ENCODE measurements at places on chromosomes 12 and 14.

GRCh38 chr12:19461999-19462398, 22.7 kb downstream of the AEBP2 start:
- ATAC-seq, result peak; percentile 41

DNA sequence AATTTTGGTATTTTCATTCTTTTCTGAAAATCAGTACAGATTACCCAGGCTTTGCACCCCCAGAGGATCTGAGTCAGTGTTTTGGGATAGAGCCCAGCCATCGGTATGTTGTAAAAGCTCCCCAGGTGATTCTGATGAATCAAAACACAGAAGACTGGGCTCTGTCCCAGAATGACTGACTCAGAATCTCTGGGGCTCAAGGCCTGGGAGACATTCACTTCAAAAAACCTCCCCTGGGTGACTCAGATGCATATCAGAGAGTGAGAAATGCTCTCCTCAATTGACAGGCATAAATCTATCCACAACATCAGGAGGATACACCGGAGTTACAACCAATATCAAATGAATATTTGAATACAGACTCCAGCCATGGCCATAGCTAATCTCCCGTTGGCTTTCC, 32.6 kb downstream of the SLC35F4 start:
- no peak for ATAC-seq

- ATAC-seq, result peak; percentile 70
These were observed 23.7 kb downstream of the NINJ2 start for GRCh38 chr12:639566-639965.

DNA sequence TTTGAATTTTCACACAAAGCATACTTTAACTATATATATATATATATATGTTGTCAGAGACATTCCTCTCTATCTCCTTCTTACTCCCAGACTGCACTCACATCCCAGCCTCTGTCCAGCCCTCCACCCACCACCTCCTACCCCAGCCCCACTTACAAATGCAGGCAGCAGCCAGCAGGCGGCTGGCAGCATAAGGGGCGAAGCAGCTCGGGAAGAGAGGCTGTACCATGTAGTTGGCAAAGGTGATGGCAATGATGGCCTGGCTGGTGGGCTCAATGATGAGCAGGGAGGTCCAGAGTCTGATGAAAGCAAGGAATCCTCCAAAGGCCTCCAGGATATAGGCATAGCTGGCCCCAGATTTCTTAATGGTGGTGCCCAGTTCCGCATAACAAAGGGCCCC, 2.5 kb downstream of the SLC7A7 start:
- no peak for ATAC-seq

- ATAC-seq, result no peak
These were observed 56.3 kb downstream of the PLXNC1 start for GRCh38 chr12:94204499-94205247.

- ATAC-seq, result no peak
These were observed 15.1 kb downstream of the RNF41 start for GRCh38 chr12:56206452-56207166.

DNA sequence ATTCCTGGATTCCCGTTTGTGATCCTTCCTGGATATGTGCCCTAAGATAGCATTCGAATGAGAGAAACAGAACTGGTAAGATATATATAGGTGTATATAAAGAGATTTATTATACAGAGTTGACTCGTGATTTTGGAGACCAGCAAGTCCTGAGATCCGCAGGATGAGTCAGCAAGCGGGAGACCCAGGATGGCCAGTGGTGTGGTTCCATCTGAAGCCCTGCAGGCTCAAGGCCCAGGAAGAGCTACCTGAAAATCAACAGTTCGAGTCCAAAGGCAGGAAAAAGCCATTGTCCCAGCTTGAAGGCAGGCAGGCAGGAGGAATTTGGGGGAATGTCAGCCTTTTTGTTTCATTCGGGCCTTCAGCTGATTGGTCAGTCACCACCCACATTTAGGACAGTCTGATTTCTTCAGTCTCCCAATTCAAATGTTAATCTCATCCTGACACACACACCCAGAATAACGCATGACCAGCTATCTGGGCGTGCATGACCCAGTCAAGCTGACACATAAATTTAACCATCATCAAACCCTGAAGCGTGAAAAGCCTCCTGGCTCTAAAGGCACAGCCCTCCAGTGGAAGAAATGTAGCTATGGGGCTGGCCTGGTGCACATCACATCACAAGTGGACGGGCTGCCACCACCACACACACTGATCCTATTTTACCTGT, 44.3 kb downstream of the TUNAR start:
- no peak for ATAC-seq

DNA sequence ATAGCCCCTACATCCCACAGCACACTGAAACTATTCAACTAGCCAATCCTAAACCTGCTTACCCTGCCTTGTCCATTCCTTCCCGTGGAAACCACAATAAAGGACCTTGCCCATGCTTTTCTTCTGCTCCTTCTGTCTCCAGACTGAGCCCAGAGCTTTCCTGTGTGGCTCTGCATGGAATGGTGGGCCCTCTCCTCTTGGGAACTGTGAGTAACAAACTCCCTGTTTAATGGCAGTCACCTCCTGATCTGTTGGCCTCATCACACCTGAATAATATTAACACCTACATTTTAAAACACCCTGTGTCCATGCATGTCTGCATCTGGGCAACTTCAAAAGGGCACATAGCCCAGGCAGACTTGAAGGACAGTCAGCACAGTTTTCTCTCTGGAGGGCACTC, 12.4 kb downstream of the LGR5 start:
- ATAC-seq, result no peak

- ATAC-seq, result no peak
These were observed 92.7 kb upstream of the DNM1L start for GRCh38 chr12:32586390-32586789.

DNA sequence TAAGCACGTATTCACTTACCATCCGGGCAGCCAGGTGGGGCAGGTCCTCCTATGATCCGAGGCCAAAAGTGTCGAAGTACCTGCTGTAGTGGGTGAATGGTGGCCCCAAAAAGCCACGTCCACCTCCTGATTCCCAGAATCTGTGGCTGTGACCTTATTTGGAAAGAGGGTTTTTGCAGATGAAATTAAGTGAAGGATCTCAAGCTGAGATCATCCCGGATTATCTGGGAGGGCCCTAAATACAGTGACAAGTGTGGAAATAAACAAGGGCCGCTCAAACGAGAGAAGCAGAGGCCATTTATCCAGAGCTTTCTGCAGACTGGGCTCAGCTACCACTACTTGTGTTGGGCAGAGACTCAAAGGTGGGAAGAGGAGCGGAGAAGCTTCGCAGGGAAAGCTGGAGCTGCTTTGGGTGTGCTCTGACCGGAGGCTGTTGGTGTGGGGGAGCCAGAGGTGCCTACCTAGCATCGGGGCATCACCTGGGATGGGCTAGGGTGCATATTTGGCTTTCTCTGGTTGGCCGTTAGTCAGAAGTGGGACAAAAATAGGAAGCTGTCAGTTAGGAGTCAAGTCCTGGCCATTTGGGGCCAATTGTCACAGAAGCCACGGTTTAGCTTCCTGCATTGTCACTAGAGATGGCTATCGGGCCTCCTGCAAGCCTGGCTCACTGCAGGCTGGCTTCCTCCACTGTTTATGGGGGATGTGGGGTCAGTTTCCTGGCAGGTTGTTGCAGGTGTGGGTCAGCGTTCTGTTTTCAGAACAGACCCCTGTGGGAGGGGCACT, 27.8 kb upstream of the DLK1 start:
- ATAC-seq, result no peak

DNA sequence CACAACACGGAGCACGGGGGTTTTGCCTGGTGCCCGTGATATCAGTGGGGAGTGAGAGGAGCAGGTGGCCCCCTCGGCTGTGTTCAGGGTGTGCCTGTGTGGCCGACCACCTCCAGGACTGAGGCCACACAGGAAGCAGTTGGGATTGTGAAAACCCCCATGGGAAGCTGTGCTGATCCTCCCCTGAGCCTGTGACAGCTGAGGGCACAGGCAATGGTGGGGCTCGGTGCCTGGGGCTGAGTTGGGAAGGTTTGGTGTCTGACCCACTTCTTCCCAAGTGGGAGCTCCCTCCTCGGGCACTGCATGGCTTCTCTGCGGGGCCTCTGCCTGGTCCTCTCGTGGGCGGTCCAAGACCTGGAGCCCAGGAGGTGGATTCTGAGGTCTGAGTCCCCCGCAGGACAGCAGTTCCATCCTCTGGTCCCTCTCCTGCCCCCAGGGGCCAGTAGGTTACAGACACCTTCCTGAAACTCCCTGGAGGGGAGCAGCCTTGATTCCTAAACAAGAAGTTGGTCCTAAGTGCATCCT, 17.9 kb downstream of the PACS2 start:
- ATAC-seq, result no peak

DNA sequence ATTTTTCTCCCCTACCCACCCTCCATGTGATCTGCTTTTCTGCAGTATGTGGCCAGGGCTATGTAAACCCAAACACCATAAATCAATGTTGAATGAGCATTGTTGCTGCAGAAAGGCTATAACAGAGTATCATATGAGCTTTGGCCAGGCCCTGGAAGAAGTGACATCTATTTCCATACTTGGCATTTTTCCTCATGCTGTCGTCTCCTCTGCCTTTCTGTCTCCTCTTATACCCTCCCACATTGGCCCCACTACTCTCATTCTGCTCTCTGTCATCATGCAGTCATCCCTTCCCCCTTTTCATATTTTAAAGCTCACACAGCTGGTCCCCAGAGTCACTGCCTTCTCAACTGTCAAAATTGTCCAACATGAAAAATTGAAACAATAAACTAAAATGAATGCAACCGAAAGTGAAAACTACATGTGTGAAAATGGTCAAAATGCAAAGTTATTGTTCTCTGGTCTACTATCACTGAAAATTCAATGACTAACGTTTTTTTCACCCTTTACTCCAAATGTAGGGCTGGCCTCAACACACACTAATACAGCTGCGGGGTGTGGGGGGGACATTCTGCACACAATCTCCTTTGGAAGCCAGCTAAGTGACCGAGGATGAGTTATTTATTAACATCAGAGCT, 290.7 kb upstream of the TMPO start:
- ATAC-seq, result no peak

GRCh38 chr12:100199347-100200149, 1.1 kb upstream of the ACTR6 start:
- ATAC-seq, result peak; percentile 76

GRCh38 chr14:90193925-90194324, 62.4 kb upstream of the PSMC1 start:
- no peak for ATAC-seq

GRCh38 chr12:56307221-56307965, 7.3 kb upstream of the CS start:
- ATAC-seq, result no peak

- no peak for ATAC-seq
These were observed 45.5 kb downstream of the GIT2 start for GRCh38 chr12:109950625-109951024.

GRCh38 chr14:96252999-96253539, 2.9 kb upstream of the BDKRB1 start:
- no peak for ATAC-seq

DNA sequence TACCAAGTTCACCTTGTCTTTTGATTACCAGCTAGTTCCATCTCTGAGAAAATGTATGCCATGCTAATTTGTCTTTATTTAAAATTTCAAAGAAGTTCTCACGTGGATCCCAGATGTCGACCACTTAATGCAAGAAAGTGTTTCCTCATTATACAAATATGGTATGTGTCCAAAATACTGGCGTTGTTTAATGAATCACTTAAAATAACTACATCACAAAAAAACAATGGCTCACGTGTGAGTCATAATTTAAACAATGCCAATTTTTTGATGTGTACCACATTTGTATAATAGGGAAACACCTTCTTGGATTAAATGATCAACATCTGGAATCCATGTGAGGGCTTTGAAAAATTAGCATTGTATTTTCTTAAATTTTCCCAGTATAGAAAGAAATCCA, 40.8 kb downstream of the DBX2 start:
- no peak for ATAC-seq

DNA sequence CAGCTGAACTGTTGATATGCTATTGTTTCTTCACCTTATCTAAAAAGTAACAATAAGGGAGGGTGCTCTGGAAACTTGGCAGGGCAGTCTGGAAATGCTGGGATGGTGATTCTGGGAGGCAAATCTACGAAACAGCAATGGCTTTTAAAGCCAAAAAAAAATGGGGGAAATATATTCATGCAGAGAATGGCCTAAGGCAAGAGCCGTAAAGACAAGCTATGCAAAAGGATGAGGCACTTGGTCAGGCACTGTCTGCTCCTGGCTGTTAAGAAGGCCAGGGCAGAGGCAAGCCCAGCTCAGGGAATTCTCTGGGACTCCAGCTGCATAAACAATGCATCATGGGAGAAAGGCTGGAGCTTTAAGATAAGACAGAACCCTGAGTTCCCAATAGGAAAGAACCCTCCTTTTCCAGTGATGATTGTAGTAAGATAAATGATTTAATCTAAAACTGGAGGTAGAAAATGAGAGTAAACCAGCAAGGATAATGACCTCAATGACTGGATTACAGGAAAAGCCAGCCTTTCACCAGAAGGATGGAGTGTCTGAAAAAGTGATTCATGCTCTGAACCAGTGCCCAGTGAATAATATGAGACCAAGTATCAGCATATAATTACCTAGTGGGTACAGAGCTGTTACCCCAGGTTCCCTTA, 46.0 kb downstream of the ITPR2 start:
- ATAC-seq, result no peak

DNA sequence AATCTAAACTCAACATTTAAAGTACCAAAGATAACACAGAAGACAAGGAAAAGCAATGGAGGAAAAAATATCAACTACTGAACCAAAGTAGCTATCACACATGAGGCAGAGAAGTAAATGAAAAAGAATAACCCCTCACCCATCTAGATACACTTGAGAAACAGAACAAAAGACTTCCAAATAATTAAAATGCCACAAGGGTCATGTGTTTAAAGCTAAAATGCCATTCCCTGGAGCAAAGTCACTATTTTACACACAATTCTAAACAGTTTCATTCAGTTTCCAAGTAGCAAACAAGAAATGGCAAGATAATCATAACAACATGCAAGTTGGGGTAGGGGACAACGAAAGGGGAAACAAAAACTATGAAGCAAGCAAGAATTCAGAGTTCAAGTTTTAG, 12.0 kb downstream of the OSBPL8 start:
- no peak for ATAC-seq

- no peak for ATAC-seq
These were observed 4.4 kb downstream of the SPTB start for GRCh38 chr14:64875350-64875749.

GRCh38 chr12:71840231-71840847, 780 bp downstream of the TBC1D15 start:
- no peak for ATAC-seq

GRCh38 chr12:70048521-70049250, 194.5 kb upstream of the CNOT2 start:
- ATAC-seq, result no peak

DNA sequence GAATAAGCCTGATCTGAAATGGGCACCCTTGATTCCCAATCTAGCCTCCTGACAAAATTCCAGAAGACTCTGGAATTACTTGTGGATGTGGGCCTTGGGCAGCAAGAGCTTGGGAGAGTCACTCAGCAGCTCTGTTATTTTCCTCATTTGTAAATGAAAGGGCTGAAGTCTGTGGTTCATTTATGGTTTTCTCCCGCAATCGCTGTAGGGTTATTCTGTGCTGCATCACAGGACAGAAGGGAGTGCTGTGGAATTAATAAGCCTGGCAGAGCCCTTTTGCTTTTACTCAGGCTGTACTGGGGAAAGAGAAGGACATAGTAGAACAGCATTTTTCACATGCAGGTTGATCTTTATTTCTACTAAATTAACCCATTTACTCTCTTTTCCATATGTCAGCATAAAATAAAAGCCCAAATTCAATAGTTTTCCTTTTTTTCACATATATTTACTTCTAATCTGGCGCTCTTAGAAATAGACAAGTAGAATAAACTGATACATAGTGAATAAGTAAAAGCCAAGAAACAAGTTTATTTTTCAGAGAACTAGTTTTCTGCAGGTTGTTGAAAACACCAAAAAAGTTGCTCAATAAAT, 49.2 kb downstream of the DUSP16 start:
- ATAC-seq, result no peak

All from activated CD4-positive, CD25-positive, alpha-beta regulatory T cell treated with anti-CD3 and anti-CD28 coated beads, Interleukin-2, amount 50 U/mL, for 24 hours (primary cell).